ENCODE measurements at places on chromosomes 1 and 21. TPM values are rescaled to one million over a fixed set of nuclear protein-coding genes. Genes with fewer than 3 reads are reported as not detected.

The GRHL3 gene
- 0.23 TPM for polyA plus RNA-seq

The CYP2J2 gene
- 103 TPM for polyA plus RNA-seq

The RHBDL2 gene
- 0.60 TPM for polyA plus RNA-seq

The CASQ2 gene
- polyA plus RNA-seq, result 704 TPM

The PAFAH2 gene
- polyA plus RNA-seq, result 40.2 TPM

The DNM3 gene
- 6.3 TPM for polyA plus RNA-seq

The OR6N1 gene
- not detected for polyA plus RNA-seq

The PCP4L1 gene
- 0.41 TPM for polyA plus RNA-seq

The AQP10 gene
- polyA plus RNA-seq, result 0.21 TPM

The ZNF669 gene
- 8.1 TPM for polyA plus RNA-seq

The IFI44 gene
- not detected for polyA plus RNA-seq

The ADAM30 gene
- not detected for polyA plus RNA-seq

The HTR6 gene
- not detected for polyA plus RNA-seq

The LORICRIN gene
- polyA plus RNA-seq, result not detected

The DDAH1 gene
- 54.9 TPM for polyA plus RNA-seq

The CA6 gene
- not detected for polyA plus RNA-seq

The RHD gene
- polyA plus RNA-seq, result not detected

Measured in muscle of arm (tissue), 14 donors.